ENCODE measurements at places on chromosomes 13 and 19.

DNA sequence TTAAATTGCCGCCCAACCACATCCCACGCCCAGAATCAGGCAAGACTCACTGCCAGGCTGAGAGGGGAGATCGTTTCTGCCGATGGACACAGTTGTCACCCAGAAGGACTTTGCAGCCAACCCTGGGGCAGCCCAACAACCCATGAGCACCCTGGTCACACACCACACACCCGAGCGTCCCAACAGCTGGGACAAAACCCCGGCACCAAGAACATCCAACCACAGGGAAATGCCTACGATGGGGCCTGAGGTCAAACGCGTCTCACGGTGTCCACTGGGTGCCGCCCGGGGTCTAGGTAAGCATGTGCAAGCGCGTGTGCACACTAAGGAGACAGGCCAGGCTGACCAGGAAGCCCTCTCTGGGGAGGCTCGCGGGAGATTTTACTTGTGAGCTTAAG is 13.0 kb downstream of the LMNB2 start:
- no peak for DNase-seq

- no peak for DNase-seq
Observed at GRCh38 chr13:98766697-98767096, 14.2 kb upstream of the SLC15A1 start.

DNA sequence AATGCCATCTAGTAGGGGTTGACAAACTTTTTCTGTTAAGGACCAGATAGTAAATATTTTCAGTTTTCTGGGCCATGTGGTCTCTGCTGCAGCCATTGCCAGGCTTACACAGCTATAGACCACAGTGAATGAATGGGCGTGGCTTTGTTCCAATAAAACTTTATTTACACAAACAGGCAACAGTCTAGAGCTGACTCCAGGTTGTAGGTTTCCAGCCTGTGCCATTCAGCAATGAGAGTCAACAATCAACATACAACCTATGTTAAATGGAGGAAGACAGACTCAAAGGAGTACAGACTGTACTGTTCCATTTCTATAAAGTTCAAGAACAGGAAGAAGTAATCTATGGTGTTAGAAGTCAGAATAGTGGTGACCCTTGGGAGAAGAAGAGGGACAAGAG is 15.2 kb upstream of the IZUMO2 start:
- no peak for DNase-seq

DNA sequence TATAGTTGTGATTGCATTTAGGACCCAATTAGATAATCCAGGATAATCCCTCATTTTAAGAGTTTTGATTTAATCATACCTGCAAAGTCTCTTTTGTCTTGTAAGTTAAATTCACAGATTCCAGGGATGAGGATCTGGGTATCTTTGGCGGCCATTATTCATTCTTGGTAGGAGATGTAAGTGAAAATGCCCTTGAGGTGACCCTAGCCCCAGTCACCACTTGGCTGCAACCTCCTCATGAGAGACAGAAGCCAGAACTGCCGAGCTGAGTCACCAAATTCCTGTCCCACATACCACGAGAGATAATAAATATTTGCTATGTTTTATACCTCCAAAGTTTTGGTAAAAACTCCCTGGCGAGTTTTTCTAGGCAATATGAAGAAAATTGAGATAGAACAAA is 389.4 kb downstream of the RFC3 start:
- DNase-seq = no peak

GRCh38 chr13:92864584-92865284 is 361.9 kb upstream of the GPC6 start:
- DNase-seq = no peak

DNA sequence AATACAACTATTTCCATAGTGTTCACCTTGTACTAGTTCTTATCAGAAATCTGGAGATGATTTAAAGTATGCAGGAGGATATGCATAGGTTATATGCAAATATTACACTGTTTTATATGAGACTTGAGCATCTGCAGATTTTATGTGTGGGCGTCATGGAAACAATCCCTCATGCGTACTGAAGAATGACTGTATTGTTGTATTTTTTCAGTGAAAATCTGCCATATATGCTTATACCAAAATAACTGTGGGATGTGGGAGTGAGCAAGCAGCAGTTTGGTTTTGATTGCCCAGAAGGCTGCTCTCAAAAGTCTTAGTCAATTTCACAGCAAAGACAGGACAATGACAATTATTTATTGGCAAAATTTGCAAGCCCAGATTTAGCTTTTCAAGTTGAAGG is 238.8 kb upstream of the PCDH20 start:
- no peak for DNase-seq

Measured in CD4-positive, alpha-beta T cell treated with Interferon gamma for 1 hour (primary cell).